A673 (cell line): ENCODE measurements at places on chromosomes 16 and 17. TPM values are rescaled to one million over a fixed set of nuclear protein-coding genes. Genes with fewer than 3 reads are reported as not detected.

Gene GRAPL
- total RNA-seq = not detected in 2 replicates

Gene OR4D1
- total RNA-seq = not detected in 2 replicates

Gene CACNG5
- total RNA-seq = 0.88 and 3.1 TPM in 2 replicates

Gene ZNF213
- 16.0 and 16.1 TPM in 2 replicates for total RNA-seq

Gene TBC1D3C
- not detected in 2 replicates for total RNA-seq

Gene MYLK3
- 0.77 and 1.0 TPM in 2 replicates for total RNA-seq

Gene SOCS3
- total RNA-seq = 7.2 and 9.5 TPM in 2 replicates

Gene KLHL10
- total RNA-seq = not detected in 2 replicates

Gene OTOA
- total RNA-seq = 0.13 TPM in 1 of 2 replicates, not detected in the other

Gene IRX6
- 0.09 TPM in 1 of 2 replicates, not detected in the other for total RNA-seq

Gene SMPD3
- total RNA-seq = 0.17 and 0.70 TPM in 2 replicates

Gene NTN3
- total RNA-seq = 1.6 and 2.9 TPM in 2 replicates

Gene KRTAP4-3
- not detected in 2 replicates for total RNA-seq

Gene KRTAP1-3
- total RNA-seq = not detected in 2 replicates

Gene C1QL1
- total RNA-seq = 8.6 and 10.8 TPM in 2 replicates

Gene PTX4
- total RNA-seq = not detected in 2 replicates

Gene MYH8
- total RNA-seq = 0.11 TPM in 1 of 2 replicates, not detected in the other

Gene MYH2
- 0.54 and 1.9 TPM in 2 replicates for total RNA-seq

Gene SLFN12
- 8.1 and 13.2 TPM in 2 replicates for total RNA-seq

Gene ASIC2
- 8.6 and 13.0 TPM in 2 replicates for total RNA-seq

Gene FN3K
- 6.7 and 8.0 TPM in 2 replicates for total RNA-seq
